Activated T-helper 1 cell treated with anti-CD3 and anti-CD28 coated beads, Interleukin-12 subunit alpha, Interleukin-12 subunit beta, Interleukin-2, Interleukin-4 antibody, amounts not matched to agents 30 ng/mL and 10 ng/mL and 1 ng/mL, durations not matched to agents 14 hours and 24 hours and 36 hours (primary cell): ENCODE measurements at places on chromosomes 4 and X. TPM values are rescaled to one million over a fixed set of nuclear protein-coding genes. Genes with fewer than 3 reads are reported as not detected.

The SMIM43 gene
- total RNA-seq = not detected in 2 replicates

The ERCC6L gene
- total RNA-seq = 7.4 and 7.5 TPM in 2 replicates

The GATA1 gene
- not detected in 2 replicates for total RNA-seq

The CYLC1 gene
- not detected in 2 replicates for total RNA-seq

The GLUD2 gene
- total RNA-seq = 0.67 and 0.71 TPM in 2 replicates

The SEPSECS gene
- total RNA-seq = 13.4 and 15.3 TPM in 2 replicates

DNA sequence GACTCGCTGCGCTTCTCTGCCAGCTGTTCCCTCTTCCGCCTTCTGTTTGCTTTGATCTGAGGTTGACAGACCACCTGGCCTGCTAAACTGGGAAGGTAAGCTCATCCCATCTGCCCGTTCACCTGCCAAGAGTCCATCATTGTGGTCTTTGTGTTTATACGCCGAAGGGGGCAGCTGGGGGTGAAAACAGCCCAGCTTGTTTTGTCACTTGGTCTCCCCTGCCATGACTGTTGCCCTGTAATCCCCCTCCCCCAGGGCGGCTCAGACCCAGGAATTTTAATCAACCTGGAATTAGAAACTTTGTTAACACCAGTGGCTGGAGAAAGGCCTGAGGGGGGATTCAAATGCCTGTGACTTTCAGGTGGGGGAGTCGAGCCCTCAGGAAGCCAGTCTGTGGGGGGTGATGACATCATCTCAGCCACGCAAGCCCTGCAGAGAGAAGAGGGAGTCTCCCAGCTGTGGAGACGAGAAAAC, 333.3 kb downstream of the BCOR start:
- no peak for DNase-seq

GRCh38 chrX:99719140-99719539, 690.9 kb downstream of the PCDH19 start:
- DNase-seq = no peak

GRCh38 chr4:39814403-39815185, 116.7 kb downstream of the UBE2K start:
- DNase-seq = no peak

DNA sequence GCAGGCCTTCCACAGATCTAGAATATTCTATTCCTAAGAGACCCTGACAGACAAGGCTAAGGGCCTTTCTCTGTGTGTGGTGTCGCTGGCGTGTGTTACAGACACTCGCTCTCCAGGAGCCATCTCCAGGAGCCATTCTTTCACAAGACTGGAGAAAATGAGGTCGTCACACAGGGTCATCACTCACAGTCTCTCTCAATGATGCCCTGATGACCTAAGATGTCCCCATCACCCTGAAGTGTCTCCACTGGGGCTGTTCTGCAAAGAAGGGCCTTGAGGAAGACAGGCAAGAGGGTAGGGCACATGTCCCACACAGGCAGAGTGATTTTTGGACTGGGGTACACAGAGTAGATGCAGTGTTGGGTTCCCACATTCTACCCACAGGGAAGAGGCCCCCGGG, 34.7 kb downstream of the ZFYVE28 start:
- no peak for DNase-seq

GRCh38 chr4:121597346-121597934, 99.3 kb downstream of the ANXA5 start:
- DNase-seq = no peak

GRCh38 chr4:101931619-101932018, 141.1 kb downstream of the BANK1 start:
- no peak for DNase-seq

DNA sequence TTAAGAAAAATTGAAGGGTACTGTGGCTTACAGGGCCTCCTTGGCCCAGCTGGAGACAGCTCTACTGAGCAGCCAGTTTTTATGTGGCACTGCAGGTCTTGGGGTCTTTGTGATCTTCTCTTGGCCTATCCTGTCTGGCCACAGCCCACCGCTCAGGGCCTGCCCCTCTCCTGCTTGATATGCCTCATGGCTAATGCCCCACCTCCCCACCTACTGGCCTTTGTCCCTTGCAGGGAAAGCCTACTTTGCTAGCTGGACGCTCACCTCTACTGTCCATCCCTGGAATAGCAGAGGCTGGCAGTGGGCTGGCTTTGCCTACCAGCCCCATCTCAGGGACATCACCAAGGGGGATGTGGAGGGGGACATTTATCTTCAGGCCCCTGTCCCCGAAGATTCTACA, 134.1 kb downstream of the PJA1 start:
- no peak for DNase-seq

DNA sequence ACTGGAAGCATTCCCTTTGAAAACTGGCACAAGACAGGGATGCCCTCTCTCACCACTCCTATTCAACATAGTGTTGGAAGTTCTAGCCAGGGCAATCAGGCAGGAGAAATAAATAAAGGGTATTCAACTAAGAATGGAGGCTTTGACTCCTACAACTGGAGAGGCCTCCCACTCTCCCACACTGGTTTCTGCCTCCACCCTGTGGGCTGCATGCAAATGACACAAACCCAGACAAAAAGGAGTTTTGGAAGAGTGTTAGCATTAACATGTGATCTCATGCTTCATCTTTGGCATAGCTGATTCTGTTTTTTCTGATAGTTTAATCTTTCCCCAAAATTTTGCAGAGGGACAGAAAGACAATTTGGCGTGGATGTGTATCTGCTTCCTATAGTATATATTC, 80.8 kb upstream of the IQCM start:
- DNase-seq = no peak
